Activated naive CD4-positive, alpha-beta T cell treated with anti-CD3 and anti-CD28 coated beads for 36 hours (primary cell): ENCODE measurements at places on chromosomes 5 and 9. TPM values are rescaled to one million over a fixed set of nuclear protein-coding genes. Genes with fewer than 3 reads are reported as not detected.
A peak's percentile ranks its signal among the peaks of the same experiment; 100 is the strongest.

DNA sequence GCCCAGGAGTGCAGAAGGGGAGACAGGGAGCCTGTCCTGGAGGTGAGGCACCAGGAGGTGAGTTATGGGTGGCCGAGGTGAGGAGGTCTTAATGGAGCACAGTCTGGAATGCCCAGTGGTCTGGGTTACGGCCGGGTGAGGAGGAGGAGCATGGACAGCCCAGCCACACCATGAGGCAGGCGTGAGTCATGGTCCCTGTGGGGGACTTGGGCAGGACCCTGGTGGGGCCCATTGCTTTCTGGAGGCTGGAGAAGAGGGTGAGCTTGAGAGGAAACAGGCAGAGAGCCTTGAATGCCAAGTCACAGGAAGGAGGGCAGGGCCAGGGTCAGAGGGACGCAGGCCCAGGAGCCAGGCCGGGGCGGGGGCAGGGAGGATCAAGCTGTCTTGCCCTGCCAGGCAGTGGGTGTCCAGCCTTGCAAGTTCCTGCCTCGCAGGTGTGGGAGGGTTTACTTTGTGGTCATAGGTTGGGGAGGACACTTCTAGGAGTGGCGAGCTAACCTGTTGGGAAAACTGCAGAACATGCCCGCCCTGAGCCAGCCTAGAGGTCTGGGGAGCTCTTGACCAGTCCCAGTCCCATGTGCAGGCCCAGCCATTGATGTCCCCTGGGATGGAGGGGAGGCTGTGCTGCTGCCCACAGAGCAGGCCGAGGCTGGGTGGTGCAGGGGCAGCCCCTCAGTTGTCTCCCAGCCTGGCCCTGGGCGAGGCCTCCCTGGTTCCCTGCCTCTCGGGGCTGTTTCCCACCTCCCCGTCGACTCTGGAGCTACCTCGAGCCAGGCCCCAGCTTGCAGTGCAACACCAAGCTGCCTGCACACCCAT lies 2.8 kb downstream of the CACNA1B start:
- H3K36me3 ChIP-seq = no peaks in the 10 kb centered on the region
- H3K4me1 ChIP-seq = peaks cover 3% of the 10 kb centered on the region
- H3K4me3 ChIP-seq = no peak overlapping the region
- DNase-seq = no peak

DNA sequence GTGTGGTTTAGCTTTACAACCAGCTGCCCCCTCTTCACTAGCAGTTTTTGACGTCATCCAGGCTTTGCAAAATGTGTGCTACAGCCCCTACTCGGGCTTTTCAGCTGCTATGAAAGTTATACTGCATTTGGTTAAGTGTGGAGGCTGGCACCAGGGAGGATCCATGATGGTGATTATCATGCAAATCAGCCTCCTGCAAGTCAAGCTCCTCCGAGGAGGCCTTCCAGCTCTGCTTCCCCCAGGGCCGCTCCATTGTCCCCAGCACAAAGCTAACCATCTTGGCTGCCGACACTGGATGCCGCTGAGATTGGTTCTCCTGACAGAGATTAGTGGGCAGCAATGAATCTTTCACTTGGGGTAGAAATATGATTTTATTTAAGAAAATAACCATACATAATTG lies 159.6 kb downstream of the NR2F1-AS1 start:
- no peaks in the 10 kb centered on the region for H3K36me3 ChIP-seq
- DNase-seq = no peak
- H3K27me3 ChIP-seq = peaks cover 5% of the 10 kb centered on the region
- H3K4me3 ChIP-seq = no peak overlapping the region
- no peak overlapping the region for H3K27ac ChIP-seq

DNA sequence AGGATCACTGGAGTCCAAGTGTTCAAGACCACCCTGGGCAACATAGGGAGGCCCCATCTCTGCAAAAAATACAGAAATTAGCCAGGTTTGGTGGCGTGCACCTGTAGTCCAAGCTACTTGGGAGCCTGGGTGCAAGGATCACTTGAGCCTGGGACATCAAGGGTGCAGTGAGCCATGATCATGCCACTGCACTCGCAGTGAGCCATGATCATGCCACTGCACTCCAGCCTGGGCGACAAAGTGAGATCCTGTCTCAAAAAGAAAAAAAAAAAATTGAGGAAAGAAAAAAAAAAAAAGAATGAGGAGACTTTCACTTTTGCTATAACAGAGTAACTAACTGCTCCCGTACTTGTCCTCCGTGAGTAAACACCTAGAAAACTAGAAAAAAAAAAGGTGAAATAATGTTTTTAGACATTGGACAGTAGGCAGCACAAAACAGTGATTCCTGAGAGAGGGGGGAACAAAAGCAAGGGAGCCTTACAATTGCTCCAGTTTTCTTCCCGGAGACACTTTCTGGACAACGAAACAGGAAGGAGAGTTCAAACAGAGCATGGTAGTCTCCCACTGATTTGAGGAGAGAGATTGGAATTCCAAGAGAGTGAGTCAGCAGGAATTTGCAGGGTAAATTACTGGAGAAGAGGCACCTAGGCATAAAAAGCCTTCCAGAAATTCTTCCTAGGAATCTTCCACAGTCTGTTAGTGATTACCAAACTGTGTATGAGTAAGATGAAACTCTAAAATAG lies 6.9 kb upstream of the ZBTB5 start:
- H3K27ac ChIP-seq = peak overlapping the region; percentile 63
- H3K4me3 ChIP-seq = peak overlapping the region; percentile 66
- no peak for DNase-seq
- no peaks in the 10 kb centered on the region for H3K27me3 ChIP-seq

- no peaks in the 10 kb centered on the region for H3K4me1 ChIP-seq
- H3K27ac ChIP-seq = no peak overlapping the region
- no peak for DNase-seq
- no peaks in the 10 kb centered on the region for H3K27me3 ChIP-seq
- no peak overlapping the region for H3K4me3 ChIP-seq
These were observed 263.8 kb downstream of the FBXL7 start for GRCh38 chr5:15763754-15764153.

MXD3 gene
- 45.0 TPM for total RNA-seq

NUTM2G gene
- total RNA-seq = not detected

DNA sequence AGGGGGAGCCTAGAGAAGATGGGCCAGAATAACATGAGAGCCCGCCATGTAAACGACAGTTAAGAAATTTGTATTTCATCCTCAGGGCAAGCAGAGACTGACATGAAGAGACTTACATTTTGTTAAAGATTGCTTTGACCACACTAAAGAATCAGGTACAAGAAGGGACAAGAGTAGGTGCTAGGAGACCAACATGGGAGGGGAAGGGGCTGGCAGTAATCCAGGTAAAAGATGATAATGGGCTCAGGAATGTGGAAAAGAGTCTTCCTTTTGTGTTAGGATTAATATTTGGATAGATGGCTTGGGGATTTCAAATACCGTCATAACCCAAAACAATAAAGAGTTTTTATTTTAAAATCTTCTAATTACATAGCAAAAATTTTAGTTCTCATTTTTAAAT lies 137.3 kb downstream of the ZNF462 start:
- no peak overlapping the region for H3K27ac ChIP-seq
- no peak overlapping the region for H3K4me3 ChIP-seq
- DNase-seq = no peak
- H3K4me1 ChIP-seq = no peaks in the 10 kb centered on the region
- H3K36me3 ChIP-seq = no peaks in the 10 kb centered on the region

DNA sequence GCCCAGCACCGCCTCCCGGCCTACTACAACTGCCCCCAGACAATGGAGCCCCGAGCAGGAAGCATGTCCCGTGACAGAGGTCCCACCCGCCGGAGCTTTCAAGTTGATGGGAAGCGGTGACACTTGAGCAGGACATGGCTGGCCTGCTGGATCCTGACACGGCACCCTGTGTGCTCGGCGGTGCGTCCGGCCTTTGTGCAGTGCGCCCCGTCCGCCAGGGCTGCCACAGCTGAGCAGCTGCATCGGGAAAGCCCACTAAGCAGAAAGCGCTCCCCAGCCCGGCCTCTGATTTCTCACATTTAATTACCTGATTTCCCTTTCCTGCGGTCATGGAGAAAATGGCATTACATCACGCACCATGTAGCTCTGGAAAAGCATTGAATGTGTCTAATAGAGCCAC lies 611.9 kb downstream of the IRX1 start:
- no peak overlapping the region for H3K4me3 ChIP-seq
- no peak for DNase-seq
- no peak overlapping the region for H3K27ac ChIP-seq
- no peaks in the 10 kb centered on the region for H3K27me3 ChIP-seq
- no peaks in the 10 kb centered on the region for H3K36me3 ChIP-seq
- no peaks in the 10 kb centered on the region for H3K4me1 ChIP-seq

- peaks cover 5% of the 10 kb centered on the region for H3K4me1 ChIP-seq
- DNase-seq = no peak
- H3K27ac ChIP-seq = no peak overlapping the region
- H3K36me3 ChIP-seq = no peaks in the 10 kb centered on the region
These were observed 139.3 kb downstream of the LHFPL2 start for GRCh38 chr5:78509145-78509865.

GRCh38 chr9:111961575-111961974 lies 65.0 kb downstream of the UGCG start:
- no peak overlapping the region for H3K4me3 ChIP-seq
- no peaks in the 10 kb centered on the region for H3K36me3 ChIP-seq
- peaks cover 17% of the 10 kb centered on the region for H3K4me1 ChIP-seq
- DNase-seq = no peak
- no peak overlapping the region for H3K27ac ChIP-seq

DNA sequence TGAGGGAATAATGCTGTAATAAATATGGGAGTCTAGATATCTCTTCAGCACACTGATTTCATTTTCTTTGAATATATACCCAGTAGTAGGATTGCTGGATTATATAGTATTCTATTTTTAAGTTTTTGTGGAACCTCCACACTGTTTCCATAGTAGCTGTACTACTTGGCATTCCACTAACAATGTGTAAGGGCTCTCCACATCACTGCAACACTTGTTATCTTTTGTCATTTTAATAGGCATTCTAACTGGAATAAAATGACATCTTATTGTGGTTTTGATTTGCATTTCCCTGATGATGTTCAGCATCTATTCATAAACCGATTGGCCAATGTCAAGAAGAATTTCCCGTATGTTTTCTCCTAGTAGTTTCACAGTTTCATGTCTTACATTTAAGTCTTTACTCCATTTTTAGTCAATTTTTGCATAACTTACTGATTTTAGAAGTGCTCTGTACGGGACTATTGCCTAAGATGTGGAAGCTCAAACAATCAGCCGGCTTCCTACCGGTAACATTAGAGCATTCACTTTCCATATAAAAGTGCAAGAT lies 1078.8 kb downstream of the TAF11L14 start:
- no peak for DNase-seq
- no peaks in the 10 kb centered on the region for H3K27me3 ChIP-seq
- no peaks in the 10 kb centered on the region for H3K4me1 ChIP-seq
- H3K36me3 ChIP-seq = no peaks in the 10 kb centered on the region

- no peaks in the 10 kb centered on the region for H3K36me3 ChIP-seq
- H3K27ac ChIP-seq = no peak overlapping the region
- no peaks in the 10 kb centered on the region for H3K27me3 ChIP-seq
- no peaks in the 10 kb centered on the region for H3K4me1 ChIP-seq
- no peak for DNase-seq
These were observed 168.1 kb downstream of the ATPSCKMT start for GRCh38 chr5:10081584-10081983.

ADAMTS2 gene
- total RNA-seq = not detected

TRPM3 gene
- 0.02 TPM for total RNA-seq

DNA sequence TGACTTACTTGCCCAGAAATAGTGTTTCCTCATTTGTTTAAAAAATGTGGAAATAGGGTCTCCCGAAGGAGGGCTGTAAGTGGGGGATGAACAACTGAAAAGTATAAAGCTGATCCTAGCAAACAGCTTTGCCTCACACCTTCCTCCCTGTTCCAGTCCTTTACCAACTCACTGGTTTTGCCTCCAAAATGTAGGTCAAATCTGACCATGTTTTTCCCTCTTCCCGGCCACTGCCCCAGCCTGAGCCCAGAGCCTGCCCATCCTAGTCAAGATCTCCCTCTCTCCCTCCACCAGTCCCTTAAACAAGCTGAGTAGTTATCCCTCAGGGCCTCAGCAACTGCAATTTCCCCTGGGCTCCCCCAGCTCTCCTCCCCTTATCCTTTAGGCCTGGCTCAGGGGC lies 82.4 kb upstream of the FBXW11 start:
- no peaks in the 10 kb centered on the region for H3K27me3 ChIP-seq
- no peak overlapping the region for H3K27ac ChIP-seq
- H3K4me3 ChIP-seq = no peak overlapping the region
- no peak for DNase-seq

- peaks cover 4% of the 10 kb centered on the region for H3K36me3 ChIP-seq
- no peak overlapping the region for H3K4me3 ChIP-seq
- H3K4me1 ChIP-seq = no peaks in the 10 kb centered on the region
- H3K27me3 ChIP-seq = peaks cover 3% of the 10 kb centered on the region
These were observed 64.7 kb downstream of the BARX1 start for GRCh38 chr9:93890436-93890935.

DNA sequence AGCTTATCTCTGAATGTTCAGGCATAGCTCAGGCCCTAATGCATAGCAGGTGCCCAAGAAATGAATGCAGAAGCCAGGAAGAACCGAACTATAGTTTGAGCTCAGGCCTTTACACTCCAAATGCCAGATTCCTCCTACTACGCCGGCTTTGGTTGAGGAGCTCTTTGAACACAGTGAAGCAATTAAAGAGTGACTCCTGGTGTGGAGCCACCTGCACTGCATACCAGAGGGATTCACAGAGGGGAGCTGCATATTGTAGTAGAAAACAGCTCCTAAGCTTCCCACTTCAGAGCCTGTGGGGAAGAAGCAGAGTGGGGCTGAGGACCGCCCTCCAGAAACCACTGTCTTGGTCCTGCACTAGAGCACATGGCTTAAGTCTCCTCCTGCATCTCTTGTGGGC lies 14.5 kb upstream of the KCNMB1 start:
- H3K4me1 ChIP-seq = no peaks in the 10 kb centered on the region
- no peak for DNase-seq
- H3K4me3 ChIP-seq = no peak overlapping the region
- H3K27me3 ChIP-seq = no peaks in the 10 kb centered on the region

FOXD4L3 gene
- total RNA-seq = not detected

DNA sequence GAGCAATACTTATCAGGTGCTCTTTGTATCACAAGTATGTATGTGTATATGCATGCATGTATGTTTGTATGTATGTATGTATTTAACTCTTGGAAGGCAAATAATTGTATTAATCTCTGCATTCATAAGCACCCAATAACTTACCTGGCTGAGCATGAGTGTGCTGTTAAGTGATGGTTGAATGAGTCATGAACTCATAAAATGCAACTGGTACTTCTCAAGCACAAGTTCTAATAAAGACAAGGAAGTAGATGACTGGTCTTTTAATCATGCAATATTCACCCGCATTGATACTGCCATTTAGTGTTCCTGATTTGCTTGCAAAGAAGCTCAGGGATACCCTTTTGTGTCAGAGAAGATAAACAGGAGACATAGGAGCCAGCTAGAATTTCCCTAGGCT lies 204.9 kb upstream of the TRPM3 start:
- peaks cover 20% of the 10 kb centered on the region for H3K27me3 ChIP-seq
- no peak overlapping the region for H3K27ac ChIP-seq
- H3K4me3 ChIP-seq = no peak overlapping the region
- H3K36me3 ChIP-seq = no peaks in the 10 kb centered on the region
- H3K4me1 ChIP-seq = no peaks in the 10 kb centered on the region

BAAT gene
- total RNA-seq = not detected

FANCG gene
- total RNA-seq = 118 TPM

NPR2 gene
- 3.6 TPM for total RNA-seq
